SW 1271 (cell line): ENCODE measurements at places on chromosomes 6 and 20.

- DNase-seq, result peak; percentile 12
Observed at GRCh38 chr20:62768551-62769287, 27.6 kb upstream of the MRGBP start.

DNA sequence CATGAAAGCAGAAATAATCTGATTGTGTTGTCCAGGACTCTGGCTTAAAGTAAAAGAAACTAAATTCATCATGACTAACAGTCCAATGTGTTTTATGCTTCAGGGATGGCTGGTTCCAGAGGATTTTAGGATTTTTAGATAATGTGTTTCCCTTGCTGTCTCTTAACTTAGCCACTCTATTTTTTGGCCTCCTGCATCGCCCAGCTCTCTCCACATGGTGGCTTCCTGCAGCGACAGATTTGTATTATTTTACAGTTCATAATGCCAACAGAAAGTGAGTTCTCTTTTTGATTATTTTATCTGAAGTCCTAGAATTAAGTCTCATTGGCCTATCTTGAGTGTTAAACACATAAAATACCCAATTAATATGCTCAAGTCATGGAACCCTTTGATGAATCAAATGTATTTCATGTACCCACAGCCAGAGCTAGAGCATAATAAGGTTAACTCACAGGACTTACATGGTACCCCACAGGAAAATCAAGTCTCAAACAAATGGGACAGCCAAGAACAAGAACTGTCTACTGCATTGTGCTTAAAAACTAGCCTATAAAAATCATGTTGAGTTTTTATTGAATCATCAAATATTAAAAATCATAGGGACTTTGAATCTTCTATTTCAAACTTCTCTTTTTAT lies 582.5 kb downstream of the DOK5 start:
- DNase-seq, result no peak

DNA sequence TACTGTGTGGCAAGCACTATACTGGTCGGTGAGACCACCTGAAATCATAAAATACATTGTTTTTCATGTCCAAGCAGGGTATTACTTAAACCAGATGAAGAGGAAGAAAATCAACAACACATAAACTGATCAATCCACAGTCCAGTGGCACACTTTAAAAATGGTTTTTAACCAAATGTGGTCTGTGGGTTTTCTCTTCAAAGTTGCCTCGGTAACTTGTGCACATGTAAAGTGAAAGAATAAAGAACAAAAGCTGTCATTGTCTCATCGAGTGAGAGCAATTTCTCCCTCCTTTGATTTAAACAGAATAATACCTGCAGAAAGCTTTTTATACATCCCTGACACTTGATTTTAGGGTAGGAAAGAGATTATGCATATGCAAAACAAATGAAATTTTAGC lies 3.7 kb downstream of the FLRT3 start:
- DNase-seq, result no peak

GRCh38 chr20:20992277-20992676 lies 113.9 kb downstream of the LINC00237 start:
- no peak for DNase-seq

- DNase-seq, result peak; percentile 56
Observed at GRCh38 chr20:58389324-58389967, 417 bp downstream of the VAPB start.

- DNase-seq, result no peak
Observed at GRCh38 chr6:33566182-33567084, 13.6 kb downstream of the BAK1 start.
